ENCODE measurements at places on chromosomes 5 and 9. TPM values are rescaled to one million over a fixed set of nuclear protein-coding genes. Genes with fewer than 3 reads are reported as not detected.

The ORM2 gene
- not detected for total RNA-seq

The PCDHB11 gene
- 2.4 TPM for total RNA-seq

The FABP6 gene
- total RNA-seq: not detected

DNA sequence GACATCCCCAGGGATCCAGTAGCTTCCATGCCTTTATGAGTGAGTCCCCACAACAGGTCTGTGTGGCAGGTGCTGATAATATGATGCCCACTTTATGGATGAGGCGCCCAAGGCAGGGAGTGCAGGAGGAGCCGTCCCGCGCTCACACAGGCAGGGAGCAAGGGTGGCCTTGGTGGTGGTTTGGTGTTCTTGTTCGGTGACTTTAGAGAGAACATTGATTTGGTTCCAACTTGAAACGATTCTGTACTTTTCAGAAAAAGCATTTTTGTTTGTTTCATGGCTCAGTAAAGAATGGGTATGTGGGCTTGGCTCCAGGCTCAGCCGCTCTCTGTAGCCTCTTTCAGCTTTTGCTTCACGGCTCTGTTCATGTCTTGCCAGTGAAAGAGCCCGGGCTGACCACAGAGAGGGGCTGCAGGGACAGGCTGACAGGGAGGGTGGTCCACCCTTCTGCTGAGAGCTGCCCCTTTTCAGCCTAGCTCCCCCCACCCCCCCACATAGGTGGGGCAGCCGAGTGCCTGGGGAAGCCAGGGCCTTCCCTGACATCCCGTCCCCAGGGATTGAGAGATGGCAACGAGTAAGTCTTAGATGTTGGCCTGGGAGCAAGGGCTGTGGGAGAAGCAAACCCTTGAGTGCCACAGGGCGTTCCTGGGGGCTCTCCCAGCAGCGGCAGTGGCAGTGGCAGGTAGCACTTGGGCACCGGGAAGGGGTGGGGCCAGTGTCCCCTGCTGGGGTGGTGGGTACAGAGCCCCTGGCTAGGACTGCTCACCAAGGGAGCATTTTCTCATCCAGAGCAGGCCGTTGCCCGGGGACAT is 28.0 kb downstream of the NCS1 start:
- H3K27me3 ChIP-seq: no peaks in the 10 kb centered on the region
- DNase-seq: no peak

DNA sequence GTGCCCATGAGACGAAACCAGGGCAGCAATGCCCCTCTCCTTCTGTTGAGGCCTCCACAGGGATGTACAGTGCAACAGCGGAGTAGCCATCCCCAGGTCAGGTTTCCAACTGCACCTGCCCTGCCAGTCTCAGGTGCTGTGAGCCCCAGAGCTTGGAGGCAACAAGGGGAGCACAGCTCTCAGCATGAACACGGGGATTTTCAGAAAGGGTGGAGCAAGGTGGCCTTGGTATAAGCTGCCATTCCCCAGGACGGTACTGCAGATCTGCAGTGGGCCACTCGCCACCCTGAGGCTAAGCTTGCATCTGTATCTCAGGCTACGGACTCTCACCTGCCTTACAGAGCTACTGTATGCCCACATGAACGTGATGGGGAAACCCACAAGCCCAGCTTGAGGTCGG is 103.6 kb downstream of the GABBR2 start:
- H3K4me3 ChIP-seq: no peak overlapping the region

- no peak overlapping the region for H3K4me3 ChIP-seq
- H3K36me3 ChIP-seq: no peaks in the 10 kb centered on the region
- DNase-seq: no peak
- no peaks in the 10 kb centered on the region for H3K27me3 ChIP-seq
- H3K27ac ChIP-seq: no peak overlapping the region
Observed at GRCh38 chr9:4324513-4324912, 24.6 kb upstream of the GLIS3 start.

- no peaks in the 10 kb centered on the region for H3K36me3 ChIP-seq
- no peaks in the 10 kb centered on the region for H3K4me1 ChIP-seq
- no peaks in the 10 kb centered on the region for H3K27me3 ChIP-seq
- no peak for DNase-seq
- H3K27ac ChIP-seq: no peak overlapping the region
- H3K4me3 ChIP-seq: no peak overlapping the region
Observed at GRCh38 chr5:106956886-106957285, 713.9 kb downstream of the EFNA5 start.

DNA sequence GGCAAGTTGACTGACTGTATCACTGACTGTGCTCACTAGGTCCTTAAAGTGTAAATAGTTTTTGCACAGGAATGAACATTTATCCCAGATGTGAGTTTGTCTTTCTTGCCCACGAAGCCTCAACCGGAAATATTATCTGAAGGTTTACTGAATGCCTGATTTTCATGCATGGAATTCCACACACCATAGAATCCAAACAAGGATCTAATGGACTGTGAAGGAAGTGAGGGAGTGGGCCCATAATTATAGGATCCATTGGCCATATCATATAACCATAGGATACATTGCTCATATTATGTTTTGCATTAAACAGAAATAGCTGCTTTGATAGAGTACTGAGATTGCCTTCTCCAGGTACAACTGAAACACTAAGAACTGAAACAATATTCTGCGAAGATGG is 1057.2 kb upstream of the EDIL3 start:
- H3K27ac ChIP-seq: no peak overlapping the region
- H3K36me3 ChIP-seq: no peaks in the 10 kb centered on the region
- no peak overlapping the region for H3K4me3 ChIP-seq
- no peaks in the 10 kb centered on the region for H3K27me3 ChIP-seq
- DNase-seq: no peak

- no peaks in the 10 kb centered on the region for H3K36me3 ChIP-seq
- H3K27me3 ChIP-seq: no peaks in the 10 kb centered on the region
- H3K27ac ChIP-seq: no peak overlapping the region
- DNase-seq: no peak
- no peaks in the 10 kb centered on the region for H3K4me1 ChIP-seq
Observed at GRCh38 chr5:160159991-160160792, 40.9 kb upstream of the PWWP2A start.
